ENCODE measurements at places on chromosomes 1 and 21. TPM values are rescaled to one million over a fixed set of nuclear protein-coding genes. Genes with fewer than 3 reads are reported as not detected.
A peak's percentile ranks its signal among the peaks of the same experiment; 100 is the strongest.

- no peak for DNase-seq
Observed at GRCh38 chr1:67274623-67275325, 32.9 kb upstream of the IL12RB2 start.

GRCh38 chr1:230149751-230150584 lies 82.9 kb downstream of the GALNT2 start:
- no peak for DNase-seq

DNA sequence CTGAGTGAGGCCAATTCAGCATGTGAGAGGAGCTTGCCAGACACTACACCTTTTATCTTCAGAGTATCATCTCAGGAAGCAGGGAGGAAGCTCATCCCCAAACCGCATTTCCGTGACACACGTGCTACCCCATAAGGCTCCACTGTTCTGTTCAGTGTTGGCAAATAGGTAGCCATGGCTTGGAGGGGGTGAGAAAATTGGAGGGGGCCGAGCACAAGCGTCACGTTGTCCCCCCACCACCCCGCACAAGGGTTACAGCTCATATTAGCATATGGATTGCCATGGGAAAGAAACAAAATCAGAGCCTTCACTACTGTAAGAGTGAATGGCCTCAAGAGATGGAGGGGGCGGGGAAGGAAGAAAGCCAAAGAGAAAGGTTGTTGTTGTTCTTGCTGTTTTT lies 46.7 kb downstream of the OLIG1 start:
- DNase-seq: no peak

DNA sequence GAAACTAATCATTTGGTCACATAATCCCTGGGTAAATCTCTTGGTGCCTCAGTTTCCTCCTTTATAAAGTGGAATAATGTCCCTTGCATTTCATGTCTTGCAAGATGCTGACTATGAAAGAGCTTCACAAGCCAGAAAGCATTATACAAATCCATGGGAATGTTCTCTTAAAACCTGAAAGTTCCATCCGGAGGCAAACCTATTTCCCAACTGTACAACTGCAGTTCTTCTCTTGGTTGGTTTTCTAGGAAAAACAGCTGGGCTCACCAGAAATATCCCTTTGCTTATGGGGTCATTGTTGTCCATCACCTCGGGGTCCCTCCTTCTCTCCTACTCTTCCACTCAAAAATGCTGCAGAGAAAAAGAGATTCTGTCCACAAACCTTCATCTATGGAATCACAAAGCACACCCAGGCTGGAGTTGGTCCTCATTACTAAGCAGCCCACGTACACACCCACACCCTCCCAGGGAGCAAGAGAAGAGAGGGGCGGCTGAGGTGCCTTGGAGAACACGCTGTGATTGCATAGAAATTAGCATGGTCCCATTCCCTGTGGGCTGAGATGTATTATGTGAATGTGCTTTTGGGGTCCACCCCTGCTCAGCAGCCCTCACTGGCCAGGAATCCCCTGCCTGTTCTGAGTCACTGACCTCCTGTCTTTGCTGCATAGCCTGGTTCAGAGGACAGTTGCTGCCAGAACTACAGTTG lies 5.0 kb upstream of the PLXNA2 start:
- DNase-seq: no peak

Gene PLCH2
- total RNA-seq: 1.6 TPM

GRCh38 chr1:36986241-36986985 lies 47.9 kb downstream of the GRIK3 start:
- DNase-seq: no peak

GRCh38 chr1:79037085-79037484 lies 30.6 kb upstream of the ADGRL4 start:
- no peak for DNase-seq

GRCh38 chr1:36088265-36088576 lies 471 bp upstream of the ADPRS start:
- no peak for DNase-seq

DNA sequence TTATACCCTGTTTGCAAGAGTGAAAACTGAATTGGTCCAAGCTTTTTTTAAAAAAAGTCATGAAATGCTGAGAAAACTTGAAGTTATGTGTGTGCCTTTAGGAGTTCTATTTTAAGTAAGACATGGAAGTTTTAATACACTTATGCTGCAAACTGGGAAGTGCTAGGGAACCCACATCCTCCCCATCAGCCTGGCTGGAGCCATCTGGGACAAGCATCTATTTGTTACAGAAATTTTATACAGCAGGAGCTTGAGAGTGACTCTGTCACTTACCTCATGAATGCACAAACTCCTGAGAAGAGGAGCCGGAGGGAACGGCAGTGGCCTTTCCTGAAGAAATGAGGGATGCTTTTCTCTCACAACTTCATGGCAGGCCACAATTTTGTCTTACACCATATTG lies 78.2 kb upstream of the SLC44A3 start:
- no peak for DNase-seq

Gene MEX3A
- total RNA-seq: 1.2 TPM

Gene GPR37L1
- not detected for total RNA-seq

GRCh38 chr1:61639608-61640336 lies 85.2 kb downstream of the TM2D1 start:
- no peak for DNase-seq

Gene SELENBP1
- 24.5 TPM for total RNA-seq

DNA sequence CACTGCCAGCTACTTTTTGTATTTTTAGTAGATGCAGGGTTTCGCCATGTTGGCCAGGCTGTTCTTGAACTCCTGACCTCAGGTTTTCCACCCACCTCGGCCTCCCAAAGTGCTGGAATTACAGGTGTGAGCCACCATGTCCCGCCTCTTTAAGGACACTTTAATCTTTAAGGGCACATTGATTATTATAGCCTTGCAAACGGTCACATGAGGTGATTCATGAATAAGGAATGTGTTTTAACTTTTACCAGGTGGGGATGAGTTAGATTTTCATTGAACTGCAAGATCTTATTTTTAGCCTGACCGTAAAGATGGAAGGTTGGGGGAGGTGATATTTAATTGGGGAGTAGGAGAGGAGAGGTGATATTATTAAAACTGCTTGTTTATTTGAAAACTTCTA lies 61.9 kb downstream of the TBCE start:
- DNase-seq: no peak

Gene KLF17
- 0.33 TPM for total RNA-seq

Gene COL9A2
- 8.6 TPM for total RNA-seq

- peak; percentile 79 for DNase-seq
Observed at GRCh38 chr1:23548704-23549143, 10.6 kb downstream of the ID3 start.

GRCh38 chr1:225424562-225425200 lies 3.2 kb downstream of the LBR start:
- DNase-seq: no peak

Gene ELAVL4
- total RNA-seq: not detected

GRCh38 chr21:45293726-45294401 lies 6.2 kb upstream of the POFUT2 start:
- no peak for DNase-seq

Gene LDLRAD1
- not detected for total RNA-seq

DNA sequence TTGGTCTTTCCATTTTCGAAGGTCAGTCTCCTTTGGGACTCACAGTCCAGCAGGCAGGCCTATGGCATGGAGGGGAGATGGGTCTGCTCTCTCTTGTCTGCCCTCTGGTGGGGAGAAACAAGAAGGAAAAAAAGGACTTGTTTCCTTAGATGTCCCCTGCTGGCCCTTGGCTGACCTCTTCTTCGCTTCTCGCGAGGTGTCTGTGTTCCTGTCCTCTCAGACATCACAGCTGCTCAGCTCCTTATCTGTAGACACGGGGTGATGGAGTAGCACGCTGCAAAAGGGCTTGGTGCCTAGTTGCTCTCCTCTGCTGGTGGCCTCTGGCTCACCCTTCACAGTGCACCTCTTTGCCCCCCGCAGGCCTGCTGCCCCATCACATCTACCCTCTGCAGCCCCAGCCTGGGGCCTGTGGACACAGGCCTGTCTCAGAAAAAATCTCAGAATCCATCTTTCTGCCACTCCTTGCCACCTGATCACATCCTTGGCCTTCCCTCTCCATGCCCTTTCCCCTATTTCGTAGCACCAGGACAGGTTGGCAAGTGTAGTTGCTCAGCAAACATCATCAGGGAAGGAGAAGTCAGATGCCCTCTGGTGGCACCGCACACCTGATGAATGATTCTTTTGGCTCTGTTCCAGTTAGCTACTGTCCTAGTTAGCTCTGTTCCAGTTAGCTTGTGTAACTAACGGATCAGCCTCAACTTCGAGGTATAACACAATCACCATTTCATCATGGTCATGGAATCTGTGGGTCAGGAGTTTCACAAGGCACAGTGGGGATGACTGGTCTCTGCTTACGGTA lies 18.7 kb upstream of the AK2 start:
- peak; percentile 82 for DNase-seq

DNA sequence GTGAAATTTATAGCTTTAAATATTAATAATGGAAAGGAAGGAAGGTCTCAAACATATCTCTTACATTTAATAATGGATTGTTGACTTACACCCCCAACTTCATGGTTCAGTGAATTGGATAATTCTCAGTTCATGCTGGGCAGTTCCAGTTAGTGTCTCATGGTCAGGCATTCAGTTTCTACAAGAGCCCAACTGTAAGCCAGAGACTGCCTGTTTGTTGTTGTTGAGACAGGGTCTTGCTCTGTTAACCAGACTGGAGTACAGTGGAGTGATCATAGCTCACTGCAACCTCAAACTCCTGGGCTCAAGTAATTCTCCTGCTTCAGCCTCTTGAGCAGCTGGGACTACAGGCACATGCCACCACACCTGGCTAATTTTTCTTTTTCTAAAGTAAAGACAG lies 5.0 kb upstream of the DMAP1 start:
- DNase-seq: no peak

Gene LIPI
- not detected for total RNA-seq

- no peak for DNase-seq
Observed at GRCh38 chr1:170301596-170301995, 155.8 kb downstream of the NTMT2 start.

- no peak for DNase-seq
Observed at GRCh38 chr1:91761295-91761721, 124.6 kb downstream of the TGFBR3 start.

GRCh38 chr1:192615055-192615454 lies 20.9 kb upstream of the RGS13 start:
- DNase-seq: no peak

Gene SPOCD1
- total RNA-seq: 4.0 TPM

- no peak for DNase-seq
Observed at GRCh38 chr1:63622849-63623566, 29.8 kb downstream of the PGM1 start.

Gene ERICH3
- 0.42 TPM for total RNA-seq

DNA sequence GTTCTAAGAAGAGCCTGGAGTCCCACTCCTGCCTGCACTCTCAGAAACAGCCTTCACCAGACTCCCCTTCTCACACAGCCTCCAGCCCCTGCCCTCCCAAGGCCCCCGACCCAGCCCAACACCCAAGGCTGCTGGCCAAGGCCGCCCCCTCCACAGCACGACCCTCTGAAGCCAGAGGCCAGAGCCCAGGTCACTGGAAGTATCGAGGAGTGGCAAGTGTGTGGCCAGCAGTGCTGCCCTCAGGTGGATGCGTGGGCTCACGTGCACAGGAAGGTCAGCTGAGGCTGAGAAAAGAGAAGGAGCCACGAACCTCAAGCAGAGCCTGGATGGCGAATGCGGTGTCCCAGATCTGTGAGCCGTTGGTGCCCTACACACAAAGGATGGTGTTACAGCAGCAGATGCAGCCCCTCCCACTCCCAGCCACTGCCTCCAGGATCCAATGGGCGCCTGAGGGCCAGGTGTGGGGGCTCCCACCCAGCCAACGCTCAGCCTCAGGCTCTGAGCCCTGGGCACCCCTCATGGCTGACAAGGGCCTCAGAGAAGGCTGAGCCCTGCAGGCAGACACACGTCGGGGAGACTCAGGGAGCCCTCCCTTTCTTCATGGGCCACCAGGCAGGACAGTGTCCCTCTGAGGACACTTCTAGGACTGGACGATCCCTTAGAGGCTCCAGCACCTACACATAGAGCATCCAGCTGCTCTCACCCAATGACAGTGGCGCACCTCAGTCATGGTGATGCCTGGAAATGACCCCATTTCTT lies 18.0 kb downstream of the LSS start:
- peak; percentile 64 for DNase-seq

DNA sequence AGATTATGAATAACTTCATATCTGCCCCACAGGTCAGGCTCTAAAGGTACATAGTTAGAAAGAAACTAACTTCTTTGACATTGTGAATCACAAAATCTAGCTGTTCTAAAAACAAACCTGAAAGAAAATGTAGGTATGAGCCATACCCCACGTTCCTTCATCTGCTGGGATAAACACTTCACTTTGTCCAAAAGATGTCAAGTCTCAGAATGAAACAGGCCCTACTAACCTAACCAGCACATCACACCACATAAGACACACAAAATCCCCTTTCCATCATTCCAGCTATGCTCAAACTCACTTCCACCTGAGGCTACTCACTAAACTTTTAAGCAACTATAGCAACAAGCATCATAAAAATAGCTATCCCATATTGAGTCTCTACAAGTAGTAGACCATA lies 65.2 kb upstream of the GJA5 start:
- DNase-seq: no peak

GRCh38 chr1:237789619-237790018 lies 101.1 kb downstream of the ZP4 start:
- DNase-seq: no peak

Gene FCGR3B
- total RNA-seq: 6.3 TPM

DNA sequence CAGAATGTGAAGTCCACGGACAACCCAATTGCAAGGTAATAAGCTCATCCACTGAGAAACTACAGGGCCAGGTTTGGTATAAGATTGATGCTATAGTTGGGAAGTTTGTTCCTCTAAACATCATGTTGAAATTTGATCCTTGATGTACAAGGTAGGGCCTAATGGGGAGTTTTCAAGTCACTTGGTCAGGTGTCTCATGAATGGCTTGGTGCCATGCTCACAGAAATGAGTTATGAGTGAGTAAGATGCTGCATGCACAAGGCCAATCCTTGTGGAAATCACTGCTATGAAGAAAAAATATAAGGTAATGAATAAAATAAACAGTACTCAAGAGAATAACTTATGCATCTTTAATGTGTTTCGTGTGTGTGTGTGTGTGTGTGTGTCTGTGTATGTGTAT lies 1891.2 kb downstream of the NCAM2 start:
- no peak for DNase-seq

DNA sequence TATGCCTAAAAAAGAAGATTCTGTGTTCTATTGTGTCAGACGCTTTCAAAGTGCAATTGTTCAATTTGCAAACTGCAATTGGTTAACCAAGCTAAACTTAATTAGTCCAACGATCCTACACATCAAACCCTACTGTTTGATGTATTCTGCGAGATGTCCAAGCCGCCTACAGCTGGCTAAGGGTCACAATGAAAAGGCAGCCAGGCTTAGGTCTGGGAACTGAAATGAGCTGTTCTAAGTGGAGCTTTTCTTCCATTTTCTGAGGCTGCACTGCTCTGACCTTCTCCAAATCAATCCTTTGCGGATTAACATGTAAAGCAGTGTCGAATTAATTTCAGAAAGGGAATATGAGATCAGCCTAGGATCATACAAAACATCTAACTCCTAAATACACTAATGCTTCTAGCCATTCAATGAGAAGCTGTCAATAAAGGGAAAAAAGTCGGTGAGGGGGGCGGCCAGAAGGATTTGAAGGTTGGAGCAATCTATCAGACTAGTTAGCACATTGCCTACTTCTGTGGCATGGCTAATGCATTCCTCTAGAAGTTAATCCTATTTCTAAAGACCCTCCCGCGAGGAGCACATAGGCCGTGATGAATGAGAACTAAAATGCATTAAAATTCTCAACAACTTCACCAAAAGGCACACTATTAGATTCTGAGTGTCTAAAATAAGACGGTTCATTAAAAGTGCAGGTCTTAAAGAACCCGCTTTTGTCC lies 119.0 kb downstream of the SIM2 start:
- DNase-seq: no peak

Gene ZNF684
- total RNA-seq: 6.4 TPM

All from aorta (tissue), 5 donors.